ENCODE measurements at places on chromosomes 2 and 18.
A peak's percentile ranks its signal among the peaks of the same experiment; 100 is the strongest.

DNA sequence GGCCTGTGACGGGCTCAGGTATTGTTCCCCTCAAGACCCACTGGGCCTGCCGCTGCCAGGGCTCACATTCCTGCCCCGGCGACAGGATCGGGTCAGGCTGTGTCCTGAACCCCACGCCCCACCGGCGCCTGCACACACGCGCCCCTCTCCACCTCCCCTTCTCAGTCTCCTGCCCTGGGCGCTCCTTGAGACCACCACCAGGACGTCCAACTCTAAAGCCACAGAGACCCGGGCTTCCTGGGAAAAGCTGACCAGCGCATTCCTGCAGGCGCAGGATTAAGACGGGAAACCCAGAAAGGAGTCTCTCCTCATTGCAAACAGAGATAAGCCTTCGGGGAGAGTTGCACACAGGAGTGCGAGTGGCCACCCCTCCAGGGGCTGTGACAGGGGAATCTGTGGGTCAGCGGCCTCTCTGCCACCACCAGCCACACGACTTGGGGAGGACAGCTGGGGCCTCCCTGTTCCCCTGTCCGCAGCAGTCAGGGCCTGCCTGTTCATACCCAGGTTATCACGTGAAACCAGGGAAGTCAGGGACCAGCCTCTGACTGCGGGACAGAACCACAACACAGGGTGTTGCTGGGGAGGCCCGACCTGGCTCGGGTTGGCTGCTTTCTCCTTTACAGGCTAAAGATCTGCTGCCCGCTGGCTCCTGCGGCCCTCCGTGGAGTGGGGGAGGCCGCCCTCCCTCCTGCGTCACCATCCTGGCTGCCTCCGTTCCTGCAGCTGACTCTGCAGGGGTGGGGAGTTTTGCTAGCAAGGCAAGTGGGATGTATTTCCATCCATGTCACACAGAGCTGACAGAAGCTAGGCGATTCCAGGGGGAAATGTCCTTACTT, 88.8 kb downstream of the ZCCHC2 start:
- DNase-seq = no peak

GRCh38 chr2:118584062-118584749, 263.2 kb downstream of the EN1 start:
- peak; percentile 4 for DNase-seq

DNA sequence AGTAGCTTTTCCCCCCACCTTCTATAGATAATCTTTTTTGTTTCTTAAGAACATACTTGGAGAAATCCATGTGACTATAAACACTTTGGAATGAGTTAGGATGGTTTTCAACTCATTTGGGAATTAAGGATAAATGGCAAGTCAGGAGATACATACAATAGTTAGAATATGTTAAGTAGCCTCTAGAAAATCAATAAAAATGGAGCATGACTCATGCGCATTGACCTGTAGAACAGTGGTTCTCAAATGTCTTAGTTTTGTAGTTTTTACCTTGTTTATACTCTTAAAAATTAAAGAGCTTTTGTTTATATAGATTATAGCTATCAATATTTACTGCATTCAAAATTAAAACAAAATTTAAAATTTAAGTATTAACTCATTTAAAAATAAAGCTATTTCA, 24.7 kb downstream of the NUP35 start:
- no peak for DNase-seq

DNA sequence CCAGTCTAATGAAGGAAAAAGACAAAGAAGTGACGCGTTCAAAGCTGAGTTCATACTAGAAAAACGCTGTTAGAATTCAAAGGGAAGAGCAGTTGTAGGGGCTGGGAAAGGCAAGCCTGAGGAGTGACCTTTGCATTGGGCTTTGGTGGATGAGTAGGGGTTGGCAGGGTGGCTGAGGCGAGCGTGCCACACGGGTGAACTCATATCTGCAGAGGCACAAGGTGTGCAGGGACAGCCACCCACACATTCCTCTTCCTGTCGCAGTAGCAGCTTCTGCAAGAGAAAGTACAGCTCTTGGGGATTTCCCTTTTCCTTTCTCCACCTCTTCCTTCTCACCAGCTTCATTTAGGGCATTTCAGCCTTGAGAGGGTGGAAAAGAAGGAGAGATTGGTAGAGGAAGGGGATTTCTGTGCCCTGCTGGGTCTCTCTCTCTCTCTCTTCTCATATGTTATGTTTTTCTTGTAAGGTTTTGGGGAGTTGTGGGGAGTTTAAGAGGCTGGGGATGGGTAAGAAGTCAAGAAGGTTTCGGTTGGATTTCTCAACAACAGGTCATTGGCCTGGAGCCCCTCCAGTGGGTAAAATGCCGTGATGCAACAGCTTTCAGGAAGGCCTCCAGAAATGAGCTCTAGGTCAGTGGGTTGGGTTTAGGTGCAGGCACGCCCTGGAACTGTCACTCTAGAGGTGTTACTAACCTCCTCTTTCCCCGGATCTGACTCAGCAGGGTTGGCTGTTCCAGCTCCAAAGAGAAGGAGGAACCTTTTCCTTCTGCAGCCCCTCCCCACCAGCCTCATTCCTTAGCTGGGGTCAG, 40.1 kb downstream of the ODC1 start:
- DNase-seq = peak; percentile 79

DNA sequence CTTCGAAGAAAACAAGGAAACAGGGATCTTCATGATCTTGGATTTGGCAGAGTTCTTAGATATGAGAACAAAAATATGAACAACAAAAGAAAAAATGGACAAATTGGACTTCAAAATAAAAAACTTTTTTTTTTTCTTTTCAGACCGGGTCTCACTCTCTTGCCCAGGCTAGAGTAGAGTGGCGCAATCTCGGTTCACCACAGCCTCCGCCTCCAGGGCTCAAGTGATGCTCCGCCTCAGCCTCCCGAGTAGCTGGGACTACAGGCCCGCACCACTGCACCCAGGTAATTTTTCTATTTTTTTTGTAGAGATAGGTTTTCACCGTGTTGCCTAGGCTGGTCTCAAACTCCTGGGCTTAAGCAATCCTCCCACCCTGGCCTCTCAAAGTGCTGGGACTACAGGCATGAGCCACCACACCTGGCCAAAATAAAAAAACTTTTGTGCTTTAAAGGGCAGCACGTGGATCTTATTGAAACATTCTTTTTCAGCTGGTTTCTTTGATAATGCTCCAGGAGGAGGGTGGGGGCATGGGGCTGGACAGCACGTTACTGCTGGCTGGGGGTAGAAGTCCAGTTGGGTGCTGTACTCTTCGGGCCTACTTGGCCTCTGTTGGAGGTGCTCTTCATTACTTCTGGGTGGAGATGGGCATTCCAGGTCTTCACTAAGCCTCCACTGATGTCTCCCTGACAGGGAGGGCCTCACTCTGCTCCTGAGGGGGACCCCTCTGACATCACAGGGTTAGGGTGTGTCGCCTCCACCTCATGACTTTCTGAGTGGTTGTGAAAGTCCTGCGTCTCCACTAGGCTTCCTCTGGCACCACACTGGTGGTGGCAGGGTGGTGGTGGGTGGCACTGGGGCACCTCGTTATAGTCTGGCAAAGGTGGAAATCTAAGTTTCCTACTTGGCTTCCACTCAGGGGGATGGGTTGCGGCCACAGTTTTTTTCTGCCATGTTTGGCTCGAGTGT, 150.5 kb upstream of the XPO1 start:
- DNase-seq = no peak

GRCh38 chr18:60981682-60982328, 351.4 kb upstream of the CDH20 start:
- no peak for DNase-seq

DNA sequence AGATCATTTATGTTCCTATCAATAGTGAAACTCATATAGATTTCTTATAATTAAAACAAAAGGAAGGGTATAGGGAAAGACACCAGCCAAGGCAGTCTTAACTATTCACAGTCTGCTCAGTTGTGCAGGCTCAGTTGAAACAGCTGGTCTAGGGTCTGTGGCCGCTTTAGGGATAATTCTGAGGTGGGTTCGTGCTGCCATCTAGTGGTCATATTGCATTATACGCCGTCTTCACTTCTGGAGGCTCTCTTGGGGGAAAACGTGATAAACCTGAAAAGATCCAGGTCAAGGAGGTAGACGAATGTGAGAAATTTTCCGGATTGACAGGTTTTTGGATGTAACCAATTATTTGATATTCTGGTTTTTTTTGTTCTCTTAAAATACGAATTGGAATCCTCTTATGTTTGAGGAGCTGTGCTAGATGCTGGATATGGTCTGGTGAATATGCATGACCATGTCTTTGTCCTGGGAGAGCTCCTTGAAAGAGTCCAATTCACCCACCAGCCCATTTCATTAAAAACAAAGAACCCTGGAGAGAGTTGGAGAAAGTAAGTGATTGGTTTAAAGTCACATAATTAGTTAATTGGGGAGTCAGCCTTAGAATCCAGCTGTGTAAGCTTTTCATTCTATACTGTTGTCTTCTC, 492.4 kb downstream of the PLCL1 start:
- DNase-seq = peak; percentile 69

DNA sequence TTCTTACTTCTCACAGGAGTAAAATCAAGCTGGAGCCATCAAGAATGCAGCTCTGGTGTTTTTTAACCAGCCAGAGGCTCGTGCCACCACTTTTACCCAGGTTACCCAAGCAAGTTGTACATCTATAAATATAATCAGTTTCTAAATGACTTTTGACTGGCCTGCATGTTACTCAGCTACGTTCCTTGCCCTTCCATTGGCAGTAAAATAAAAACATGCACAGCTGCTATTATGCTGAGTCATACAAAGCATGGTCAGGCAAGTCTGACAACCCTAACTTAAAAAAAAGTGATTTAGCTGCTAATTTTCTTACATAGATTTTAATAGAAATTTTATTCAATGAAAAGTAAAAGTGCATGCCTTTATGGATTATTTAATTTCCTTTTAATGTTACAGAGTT, 111.7 kb upstream of the CSRNP3 start:
- no peak for DNase-seq

GRCh38 chr2:216658757-216659156, 25.5 kb downstream of the IGFBP2 start:
- no peak for DNase-seq

DNA sequence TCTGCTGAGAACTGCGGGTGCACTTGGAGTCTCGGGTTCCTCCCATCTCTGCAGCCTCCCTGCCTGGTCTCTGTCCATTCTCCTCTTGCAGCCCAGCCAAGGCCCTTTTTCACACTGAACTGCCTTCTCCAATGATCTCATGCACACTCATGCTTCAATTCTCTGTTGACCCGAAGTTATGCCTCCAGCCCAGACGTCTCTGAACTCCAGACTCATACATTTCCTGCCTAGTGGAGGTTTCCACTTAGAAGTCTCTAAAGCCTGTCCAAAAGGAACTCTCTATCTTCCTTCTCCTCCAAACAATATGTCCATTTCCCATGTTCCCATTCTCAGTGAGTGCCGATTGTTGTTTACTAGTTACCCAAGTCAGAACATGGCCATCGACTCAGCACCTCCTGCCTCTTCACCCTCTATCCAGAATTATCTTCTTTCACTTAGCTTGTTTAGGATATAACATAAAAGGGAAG, 155.2 kb downstream of the IRS1 start:
- no peak for DNase-seq
